ENCODE measurements at places on chromosomes 6 and 20.

DNA sequence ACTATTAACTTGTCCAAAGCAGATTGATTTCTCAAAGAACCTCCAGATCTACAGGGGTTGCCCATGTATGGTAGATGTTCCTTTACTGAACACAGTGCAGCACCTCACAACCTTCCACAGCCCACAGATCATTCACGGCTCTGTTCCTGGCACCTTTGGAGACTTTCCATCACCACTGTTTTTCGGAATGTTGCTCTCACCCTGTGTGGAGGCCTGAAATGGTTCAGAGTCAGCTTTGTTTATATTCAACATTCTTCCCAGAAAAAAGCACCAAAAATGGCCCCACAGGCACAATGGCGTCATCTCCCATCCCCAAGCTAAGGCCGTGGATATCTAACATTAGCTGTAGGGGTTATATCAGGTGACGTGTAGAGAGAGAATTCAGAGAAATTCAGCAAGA is 74.7 kb downstream of the DHX35 start:
- no peak for DNase-seq

DNA sequence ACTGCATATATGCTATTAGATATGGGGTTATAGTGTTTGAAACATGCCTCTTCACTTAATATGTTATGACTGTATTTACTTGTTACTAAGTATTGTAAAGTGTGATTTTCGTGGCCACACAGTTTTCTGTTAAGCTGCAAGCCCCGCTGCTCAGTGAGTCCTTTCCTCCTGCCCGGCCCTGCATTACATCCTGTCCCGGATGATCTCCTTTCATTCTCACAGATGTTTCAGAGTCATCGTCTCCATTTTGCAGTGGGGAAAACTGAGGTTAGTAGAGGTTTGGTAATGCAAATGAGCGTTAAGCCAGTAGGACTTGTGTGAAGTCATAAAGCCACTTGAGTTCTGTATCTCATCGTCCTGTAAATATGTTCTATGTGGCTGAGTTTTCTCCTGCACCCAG is 155.5 kb downstream of the CFAP61 start:
- DNase-seq = no peak

- no peak for DNase-seq
Observed at GRCh38 chr6:142613981-142614380, 312.2 kb downstream of the ADGRG6 start.

DNA sequence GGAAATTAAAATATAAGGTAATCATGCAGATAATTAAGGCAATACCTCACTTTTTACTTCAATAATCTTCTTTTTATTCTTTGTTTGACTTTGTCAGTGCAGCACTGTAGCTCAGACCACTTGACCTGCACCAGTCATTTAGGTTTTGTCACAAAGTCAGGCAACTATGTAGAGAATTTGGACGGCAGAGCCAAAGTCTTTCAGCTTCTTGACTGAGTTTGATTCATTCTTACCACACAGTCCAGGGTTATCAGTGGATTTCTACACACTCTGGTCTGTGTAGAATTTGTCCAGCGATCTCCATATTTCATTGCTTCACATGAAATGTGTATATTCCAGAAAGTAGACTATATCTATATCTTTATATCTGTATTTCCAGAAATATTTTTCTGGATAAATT is 107.3 kb downstream of the TFAP2B start:
- DNase-seq = no peak

- DNase-seq = no peak
Observed at GRCh38 chr6:5271926-5272325, 10.6 kb downstream of the FARS2 start.

DNA sequence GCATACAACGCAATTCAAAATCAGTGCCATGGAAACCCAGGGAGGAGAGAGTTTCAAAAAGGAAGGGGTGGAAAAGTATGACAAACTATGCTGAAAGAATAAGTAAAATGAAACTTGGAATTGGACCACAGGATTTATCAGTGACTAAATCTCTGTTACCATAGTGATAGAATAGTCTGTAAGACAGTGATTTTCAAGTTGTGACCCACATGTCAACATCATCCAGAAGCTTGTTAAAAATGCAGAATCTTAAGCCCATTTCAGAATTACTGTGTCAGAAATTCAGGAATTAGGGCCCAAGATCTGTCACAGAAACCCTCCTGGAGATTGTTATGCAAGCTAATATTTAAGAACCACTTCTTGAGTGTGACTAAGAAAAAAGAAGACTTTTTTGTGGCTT is 417.7 kb upstream of the JAG1 start:
- DNase-seq = no peak

- DNase-seq = no peak
Observed at GRCh38 chr6:11625302-11625701, 87.8 kb downstream of the TMEM170B start.

DNA sequence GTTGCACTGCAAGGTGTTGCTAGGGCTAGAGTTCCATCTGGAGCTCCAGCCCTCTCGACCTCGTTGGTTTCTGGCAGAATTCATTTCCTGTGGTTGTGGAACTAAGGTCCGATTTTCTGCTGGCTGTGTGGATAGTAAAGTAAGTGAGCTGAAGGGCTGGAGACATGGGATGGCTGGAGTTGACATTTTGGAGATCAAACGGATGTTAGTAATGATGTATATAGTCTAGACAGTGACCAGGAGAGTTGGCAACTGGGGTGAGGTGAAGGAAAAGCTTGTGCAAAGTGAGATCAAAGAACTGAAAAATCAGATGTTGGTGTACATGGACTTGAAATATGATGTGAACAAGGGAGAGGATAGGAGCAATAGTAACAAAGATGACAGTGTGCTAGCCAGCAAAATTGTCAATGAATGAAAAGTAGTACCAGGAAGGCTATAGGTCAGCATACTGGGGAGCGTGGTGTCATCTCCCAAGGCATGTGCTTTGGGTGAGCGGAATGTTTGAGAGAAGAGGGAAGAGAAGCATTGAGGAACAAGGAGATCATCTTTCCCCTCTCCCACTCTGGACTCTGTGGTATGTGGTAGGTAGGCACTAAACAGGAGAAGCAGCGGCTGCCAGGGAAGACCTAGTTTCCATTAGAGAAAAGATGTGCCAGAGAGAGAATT is 7.8 kb downstream of the QRSL1 start:
- DNase-seq = no peak

GRCh38 chr6:10411131-10411970 is 3.5 kb downstream of the TFAP2A start:
- no peak for DNase-seq

DNA sequence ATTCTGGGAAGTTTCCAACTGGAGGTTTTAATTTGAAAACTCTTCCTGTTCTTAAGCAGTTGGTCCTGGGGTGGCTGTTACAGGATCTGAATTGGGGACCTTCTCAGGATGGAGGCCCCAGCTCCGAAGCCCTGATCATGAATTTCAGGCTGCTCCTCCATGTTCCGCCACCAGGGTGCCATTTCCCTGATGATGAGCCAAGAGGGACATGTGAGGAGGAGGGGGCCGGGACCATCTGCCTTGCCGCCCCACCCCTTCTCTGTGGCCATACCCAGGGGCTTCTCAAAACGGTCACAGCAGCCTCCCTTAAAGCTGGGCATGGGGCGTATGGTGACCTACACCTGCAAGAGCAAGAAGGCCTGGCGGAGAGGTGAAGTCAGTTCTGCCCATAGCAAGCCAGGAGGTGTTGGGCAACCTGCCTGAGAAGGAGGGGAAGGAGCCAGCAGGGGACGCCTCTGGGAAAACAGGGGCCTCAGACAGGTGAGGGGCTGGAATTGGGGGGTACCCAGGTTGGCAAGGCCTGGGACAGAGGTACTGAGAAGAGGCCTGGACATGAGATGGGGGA is 3.6 kb upstream of the BAK1 start:
- no peak for DNase-seq

- DNase-seq = no peak
Observed at GRCh38 chr6:158387578-158387977, 75.3 kb downstream of the TULP4 start.

GRCh38 chr20:5220321-5221060 is 93.7 kb downstream of the CDS2 start:
- DNase-seq = no peak

DNA sequence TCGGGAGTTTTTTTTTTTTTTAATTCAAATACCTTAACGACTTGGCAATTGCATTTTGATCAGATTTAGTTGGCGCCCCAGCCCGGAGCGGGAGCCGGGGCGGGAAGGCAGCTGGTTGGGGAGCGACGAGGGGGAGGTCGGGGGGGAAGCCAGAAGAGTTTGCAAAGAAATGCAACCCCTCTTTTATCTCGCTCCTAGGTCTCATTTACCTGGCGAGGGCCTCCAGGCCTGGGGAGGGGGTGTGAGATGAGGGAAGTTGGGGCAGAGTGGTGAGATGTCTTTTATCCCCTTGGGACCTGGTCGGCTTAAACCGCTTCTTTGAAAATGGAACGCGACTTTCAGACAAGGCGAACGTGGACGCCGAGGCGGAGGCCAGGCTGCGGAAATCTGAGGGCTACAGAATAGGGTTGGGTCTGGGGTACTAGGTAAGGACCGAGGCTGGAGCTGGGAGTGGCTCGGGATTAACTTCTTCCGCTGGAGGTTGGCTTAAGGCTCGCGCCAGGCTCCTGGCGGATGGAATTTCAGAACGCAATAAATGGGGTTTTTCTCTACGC is 40.3 kb downstream of the NCR2 start:
- DNase-seq = no peak

GRCh38 chr6:136317021-136317694 is 27.5 kb upstream of the BCLAF1 start:
- no peak for DNase-seq

DNA sequence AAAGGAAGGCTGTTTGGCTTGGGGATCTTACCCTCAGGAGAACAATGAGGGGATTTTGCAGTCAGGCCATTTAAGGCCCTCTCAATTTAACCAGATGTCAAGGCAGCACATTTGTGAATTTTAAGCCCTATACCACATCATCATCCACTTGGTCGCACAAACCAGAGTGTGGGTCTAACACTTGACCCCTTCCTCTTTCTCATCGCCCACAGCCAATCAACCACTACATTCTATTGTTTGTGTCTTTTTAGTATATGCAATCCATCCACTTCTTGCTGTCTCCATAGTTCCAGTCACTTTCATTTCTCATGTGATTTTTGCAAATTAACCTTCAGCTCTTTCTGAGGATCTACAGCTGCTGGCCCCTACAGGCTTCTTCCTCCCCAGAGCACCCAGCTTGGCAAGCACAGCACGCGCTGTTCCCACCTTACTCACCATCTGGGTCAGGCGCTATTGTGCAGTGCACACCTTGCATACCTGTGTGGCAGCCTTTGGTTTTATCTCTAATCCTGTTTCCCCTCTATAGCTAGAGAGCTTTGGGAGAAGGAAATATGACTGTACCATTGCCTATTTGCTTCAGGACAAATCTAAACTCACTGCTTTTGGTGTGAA is 32.3 kb upstream of the CD83 start:
- no peak for DNase-seq

DNA sequence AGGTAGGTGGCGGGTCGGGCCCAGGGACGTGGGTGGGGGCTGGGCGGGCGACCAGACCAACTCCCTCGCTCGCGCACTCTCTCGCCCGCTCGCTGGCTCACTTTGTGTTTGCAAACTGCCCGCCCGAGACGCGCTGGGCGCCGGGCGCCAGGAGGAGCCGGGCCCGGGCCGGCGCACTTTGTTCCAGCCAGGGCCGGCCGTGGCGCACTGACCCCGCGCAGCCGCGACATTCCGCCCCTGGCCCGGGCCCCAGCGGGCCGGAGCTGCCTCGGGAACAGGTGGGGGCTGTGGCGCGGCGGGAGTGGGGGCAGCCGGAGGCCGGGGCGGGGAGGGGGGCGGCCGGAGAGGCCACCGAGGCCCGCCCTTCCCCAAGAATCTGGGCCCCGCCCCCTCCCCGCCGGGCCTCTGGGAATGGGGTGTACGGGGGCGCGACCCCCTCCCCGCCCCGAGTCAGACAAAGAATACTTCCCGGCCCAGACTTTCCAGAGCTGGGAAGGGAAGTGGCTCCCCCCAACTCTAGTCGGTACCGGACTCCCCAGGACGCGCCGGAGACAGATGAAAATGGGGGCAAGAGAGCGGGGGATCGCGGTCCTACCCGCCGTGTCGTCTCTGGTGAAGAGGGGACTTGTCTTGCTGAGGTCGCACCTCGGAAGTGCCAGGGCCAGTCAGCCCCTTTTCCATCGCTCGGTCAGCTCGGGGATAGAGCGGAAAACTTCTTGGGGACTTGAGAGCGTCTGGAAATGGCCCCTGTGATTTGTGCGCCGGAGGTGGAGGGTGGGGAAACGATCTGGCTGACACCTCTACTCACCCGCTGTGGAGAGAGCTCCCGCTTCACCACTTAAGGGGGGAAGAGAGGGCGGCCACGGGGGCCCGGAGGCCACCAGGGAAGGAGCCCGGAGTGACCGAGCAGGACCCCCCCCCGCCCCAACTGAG is 951 bp downstream of the FOXP4 start:
- DNase-seq = no peak

Measured in NCI-H187 treated with DMSO at 0.1 percent for 48 hours (cell line).